HT-29 (cell line): ENCODE measurements at places on chromosomes 2 and 18.

DNA sequence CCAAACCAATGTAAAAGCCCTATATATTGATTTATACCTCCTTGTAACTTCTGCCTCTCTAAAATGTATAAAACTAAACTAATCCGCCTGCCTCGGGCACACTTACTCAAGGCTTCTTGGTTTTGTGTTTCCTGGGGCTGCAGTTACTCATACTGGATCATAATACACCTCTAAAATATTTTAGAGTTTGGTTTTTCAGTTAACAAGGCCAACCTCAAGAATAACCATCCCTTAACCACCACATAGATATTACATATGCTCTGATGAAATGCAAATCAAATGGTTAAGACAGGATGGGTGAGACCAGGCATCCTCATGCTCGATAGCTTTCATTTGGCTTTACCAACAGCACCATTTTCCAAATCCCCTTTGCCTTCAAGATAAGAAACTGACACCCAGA lies 46.4 kb downstream of the UXS1 start:
- DNase-seq = no peak

DNA sequence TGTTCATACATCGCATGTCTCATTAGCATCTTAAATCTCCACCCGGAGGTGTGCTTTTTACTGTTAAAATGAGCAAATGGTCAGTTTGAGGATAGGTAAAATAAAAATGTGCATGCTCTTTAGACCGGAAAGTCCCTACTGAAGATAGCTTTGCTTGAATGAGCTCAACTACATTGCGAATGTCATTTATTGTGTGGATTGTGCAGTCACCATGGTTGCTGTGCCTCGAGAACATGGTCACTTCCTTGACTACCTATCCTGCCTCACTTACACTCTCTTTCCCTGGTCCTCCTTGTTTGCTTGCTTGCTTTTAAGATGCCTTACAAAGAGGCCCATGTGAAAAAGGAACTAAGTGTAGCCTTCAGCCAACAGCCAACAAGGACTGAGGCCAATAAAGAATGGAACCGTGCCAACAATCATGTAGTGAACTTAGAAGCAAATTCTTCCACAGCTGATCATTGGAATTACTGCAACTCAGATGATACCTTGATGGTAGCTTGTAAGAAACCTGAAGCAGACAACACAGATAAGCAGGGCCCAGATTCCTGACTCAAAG lies 72.2 kb upstream of the BARD1 start:
- no peak for DNase-seq

GRCh38 chr18:36756242-36756641 lies 72.6 kb downstream of the TPGS2 start:
- DNase-seq = no peak

GRCh38 chr18:11368020-11368419 lies 218.7 kb upstream of the PIEZO2 start:
- no peak for DNase-seq

GRCh38 chr2:134206573-134206972 lies 47.3 kb upstream of the MGAT5 start:
- DNase-seq = no peak

GRCh38 chr2:230007931-230008707 lies 60.6 kb downstream of the SLC16A14 start:
- DNase-seq = peak; percentile 85

DNA sequence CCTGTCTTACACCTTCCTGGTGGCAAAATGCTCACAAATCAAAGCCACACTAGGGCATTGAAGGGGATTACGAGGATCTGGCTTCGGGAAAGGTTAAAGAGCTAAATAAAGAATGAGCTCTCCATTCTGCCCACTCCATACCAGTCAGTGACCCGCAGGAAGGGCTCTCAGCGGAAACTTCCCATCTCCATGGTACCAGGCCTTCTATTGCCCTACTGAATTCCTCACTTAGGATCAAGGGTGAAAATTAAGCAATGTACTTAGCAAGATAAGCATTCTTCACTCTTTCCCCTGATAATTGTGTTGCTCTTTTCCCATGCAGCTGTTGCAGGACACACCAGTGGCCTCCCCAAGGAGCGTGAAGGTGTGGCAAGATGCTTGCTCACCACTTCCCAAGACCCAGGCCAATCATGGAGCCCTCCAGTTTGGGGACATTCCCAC lies 75.6 kb upstream of the TTC39C start:
- DNase-seq = no peak

DNA sequence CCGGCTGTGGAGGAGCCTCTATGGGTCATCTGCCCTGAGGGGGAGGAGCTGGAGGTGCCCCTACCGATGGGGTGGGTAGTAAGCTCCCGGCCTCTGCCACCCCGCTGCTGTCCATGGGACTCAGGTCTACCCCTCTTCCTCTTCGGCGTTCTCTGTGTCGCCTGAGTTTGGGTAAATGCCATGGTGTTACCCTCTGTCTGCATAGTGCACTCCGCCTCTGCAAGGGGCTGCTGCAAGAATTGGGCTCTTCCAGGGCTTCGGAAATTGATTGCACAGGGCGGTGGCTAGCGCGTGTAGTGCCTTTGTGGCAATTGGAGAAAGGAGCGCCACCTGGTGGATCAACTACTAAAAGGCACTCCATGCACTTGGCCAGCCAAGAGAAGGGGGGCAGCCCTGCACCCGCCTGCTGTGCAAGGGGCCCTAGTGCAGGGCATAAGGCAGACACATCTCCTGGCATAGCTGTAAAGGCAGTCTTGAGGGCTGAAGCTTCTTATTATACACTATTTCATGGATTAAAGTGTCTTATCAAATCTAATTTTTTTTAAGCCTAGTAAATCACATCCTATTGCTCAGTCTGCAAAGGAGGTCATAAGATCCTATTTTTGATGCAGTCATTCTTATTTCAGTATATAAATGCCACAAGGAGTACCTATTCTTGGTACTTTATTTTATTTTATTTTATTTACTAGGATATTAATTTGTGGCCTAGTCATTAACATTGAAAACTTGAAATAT lies 308.9 kb downstream of the PDE11A start:
- DNase-seq = peak; percentile 80

GRCh38 chr2:20676353-20677215 lies 9.6 kb downstream of the GDF7 start:
- peak; percentile 53 for DNase-seq

DNA sequence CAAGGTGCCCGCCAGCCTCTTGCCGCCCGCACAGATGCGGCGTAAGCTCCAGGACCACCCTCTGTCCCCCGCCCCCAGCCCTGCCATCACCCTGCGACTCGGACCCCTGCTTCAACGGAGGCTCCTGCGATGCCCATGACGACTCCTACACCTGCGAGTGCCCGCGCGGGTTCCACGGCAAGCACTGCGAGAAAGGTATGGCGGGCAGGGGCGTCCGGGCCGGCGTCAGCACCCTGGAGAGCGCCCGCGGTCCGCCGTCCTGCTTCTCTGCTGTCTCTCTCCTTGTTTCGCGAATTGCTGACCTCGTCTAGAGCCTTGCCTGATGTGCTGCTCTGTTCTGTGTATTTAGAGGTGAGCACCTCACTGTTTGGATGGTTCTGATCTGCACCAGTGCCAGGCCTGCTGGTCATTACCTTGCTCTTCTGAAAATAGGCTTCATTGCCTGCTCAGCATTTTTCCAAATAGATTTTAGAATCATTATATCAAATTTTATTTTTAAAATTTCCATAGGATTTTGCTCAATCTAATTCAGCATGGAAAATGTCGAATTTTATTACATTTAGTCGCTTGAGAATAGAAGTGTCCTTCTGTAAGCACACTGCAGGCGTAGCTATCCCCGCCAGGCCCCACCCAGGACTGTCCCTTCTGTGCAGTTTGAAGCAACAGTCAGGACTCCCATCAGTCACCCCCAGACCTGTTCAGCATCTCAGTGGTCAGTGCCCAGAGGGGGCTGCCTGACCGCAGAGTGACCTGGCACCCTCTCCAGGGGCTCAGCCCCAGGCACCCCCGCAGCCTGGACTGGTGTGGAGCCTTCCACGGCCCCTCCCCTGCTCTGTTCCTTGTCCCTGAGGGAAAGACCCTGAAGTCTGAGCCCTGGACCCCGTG lies 51.6 kb downstream of the SNED1 start:
- no peak for DNase-seq

DNA sequence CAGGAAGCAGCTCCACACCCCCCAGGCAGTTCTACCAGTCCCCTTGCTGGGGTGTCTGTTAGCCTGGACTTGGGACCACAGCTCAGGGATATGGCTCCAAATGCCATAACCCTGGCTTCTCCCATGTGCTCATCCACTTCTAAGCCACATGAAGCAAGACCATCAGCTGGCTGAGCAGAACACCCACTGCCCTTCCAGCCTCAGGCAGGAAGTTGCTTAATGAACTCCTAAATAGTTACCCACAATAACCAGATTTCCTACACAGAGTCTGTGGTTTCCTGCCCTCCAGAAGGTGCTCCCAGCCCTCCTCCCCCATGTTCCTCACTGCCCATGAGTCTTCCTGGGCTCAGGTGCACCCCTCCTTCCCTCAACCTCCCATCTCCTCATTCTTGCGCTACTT lies 98.3 kb upstream of the EPC2 start:
- no peak for DNase-seq
